ENCODE measurements at places on chromosomes 1 and 21. TPM values are rescaled to one million over a fixed set of nuclear protein-coding genes. Genes with fewer than 3 reads are reported as not detected.

- no peak for DNase-seq
Measured at GRCh38 chr1:22290611-22291010, 147.7 kb upstream of the WNT4 start.

DNA sequence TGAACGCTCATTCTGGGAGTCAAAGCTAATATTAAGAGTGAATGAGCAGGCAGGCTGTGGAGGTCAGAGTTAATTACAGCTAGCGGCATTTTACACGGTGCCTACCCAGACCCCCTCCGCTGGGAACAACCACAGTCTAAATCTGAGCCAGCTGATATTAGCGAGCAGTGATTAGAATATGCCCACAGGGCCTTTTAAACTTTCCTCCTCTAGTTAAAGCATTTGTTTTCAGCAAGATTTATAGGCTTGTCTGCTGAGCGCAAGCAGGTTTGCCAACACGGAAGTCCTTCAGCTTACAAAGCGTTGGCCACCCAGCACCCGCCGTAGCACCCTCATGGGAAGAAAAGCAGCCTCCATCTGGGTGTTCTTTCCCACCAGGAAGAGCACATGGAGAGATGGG, 72.1 kb downstream of the LMX1A start:
- peak; percentile 17 for DNase-seq

Gene DYNLT4
- total RNA-seq, result not detected

DNA sequence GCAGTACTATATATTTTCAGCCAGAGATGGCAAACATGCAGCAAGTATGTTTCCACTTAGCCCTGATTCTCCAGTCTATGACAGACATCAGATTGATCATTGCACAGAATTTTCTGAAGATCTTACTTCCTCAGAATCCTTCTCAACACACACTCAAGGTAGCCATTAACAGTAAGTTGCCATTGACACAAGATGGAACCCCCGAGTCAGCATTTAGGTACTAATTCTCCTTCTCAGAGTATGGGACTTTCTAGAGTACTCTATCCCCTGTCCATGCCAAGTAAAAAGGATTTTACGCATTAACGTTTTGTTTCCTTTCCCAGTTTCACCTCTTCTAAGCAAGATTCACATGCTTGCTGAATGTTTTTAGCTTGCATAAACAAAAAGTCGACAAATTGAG, 63.5 kb downstream of the SGIP1 start:
- DNase-seq, result no peak

Gene CENPS
- total RNA-seq, result 8.2 TPM

DNA sequence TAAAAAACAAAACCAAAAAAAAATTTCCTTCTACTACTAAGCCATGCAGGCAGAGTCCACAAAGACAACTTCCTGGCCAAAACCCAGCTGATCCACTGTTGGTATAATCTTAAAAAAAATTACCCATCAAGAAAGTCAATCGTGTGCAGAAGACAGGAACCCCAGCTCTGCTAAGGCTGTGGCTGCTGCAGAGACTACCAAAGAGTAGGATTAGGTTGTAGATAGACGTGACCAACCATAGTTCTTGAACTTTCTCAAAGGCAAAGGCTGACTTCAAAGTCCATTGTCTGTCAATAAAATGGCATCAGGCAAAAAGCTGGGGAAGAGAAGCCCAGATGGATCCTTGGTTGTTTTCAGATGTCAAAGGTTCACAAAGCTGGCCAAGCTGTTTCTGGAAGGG, 3.4 kb downstream of the PSMB4 start:
- DNase-seq, result no peak

GRCh38 chr1:25439287-25439686, 8.6 kb downstream of the MACO1 start:
- DNase-seq, result no peak

DNA sequence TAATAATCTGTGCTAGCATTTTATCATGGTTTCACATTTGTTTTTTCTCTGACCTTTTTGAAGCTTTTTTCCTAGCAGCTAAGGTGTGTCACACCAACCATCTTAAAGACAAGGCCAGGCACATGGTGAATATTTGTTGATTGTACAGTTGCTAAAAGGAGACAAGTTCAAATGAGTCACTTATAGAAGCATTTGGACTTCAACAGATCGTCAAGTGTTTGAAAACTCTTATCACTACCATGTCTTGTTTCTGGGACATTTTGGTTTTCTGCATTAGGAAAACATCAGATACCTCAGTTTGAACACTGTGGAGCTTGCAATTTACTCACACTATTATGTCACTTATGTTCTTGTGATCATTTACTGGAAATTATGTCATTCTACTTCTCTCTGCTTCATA, 407.3 kb downstream of the USP25 start:
- DNase-seq, result no peak

DNA sequence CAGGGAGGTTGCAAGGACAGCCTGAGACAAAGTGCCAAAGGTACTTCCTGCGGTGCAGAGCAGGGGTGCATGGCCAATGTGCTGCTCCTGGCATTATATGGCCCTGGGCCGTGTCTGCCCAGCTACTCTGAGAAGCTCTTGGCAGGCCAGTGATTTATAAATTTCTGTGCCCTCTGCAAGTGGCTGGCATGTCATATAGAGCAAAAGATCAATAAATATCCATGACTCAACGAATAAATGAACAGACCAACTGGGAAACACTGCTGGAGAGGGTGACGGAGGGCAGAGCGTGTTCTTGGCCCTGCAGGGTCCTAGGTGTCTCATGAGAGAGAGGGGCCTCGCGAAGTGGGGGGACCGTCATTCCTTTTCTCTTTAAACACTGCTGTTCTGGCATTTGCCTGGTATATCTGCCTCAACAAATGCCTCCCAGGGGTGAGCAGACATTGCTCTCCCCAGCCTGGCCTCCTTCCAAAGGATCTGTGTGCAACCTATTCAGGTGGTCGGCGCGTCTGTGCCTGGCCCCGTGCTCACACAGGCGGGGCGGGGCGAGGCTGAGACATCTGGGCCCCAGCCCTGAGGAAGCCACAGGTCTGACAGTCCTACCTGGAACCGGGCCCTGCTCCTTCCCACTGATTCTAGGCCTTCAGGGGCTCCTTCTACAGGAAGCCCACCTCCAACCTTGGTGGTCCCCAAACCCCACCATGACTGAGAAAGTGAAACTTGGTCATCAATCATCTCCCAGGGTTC, 82.3 kb downstream of the MRPL37 start:
- DNase-seq, result no peak

Gene FLG2
- not detected for total RNA-seq

DNA sequence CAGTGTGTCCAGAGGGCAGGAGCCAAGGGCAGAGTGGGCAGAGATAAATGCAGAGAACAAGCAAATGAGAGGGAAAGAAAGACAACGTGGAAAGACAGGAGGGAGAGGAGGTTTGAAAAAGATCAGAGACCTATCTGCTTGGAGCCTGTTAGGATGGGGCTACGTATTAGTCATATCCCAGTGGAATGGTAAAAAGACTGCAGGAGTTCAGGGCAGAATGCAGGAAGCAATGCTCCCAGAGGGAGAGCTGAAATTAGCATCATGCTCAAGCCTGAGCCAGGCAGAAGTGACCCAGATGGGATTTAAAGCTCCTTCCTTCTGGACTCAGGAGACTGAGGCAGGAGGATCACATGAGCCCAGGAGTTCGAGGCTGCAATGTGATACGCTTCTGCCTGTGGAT, 261.3 kb upstream of the CHRM3 start:
- no peak for DNase-seq

Gene RNU1-4
- total RNA-seq, result under 0.01 TPM

Gene ACOT11
- 3.9 TPM for total RNA-seq

GRCh38 chr1:106876384-106876783, 180.1 kb upstream of the PRMT6 start:
- no peak for DNase-seq

GRCh38 chr21:43609501-43610340, 49.6 kb downstream of the HSF2BP start:
- DNase-seq, result peak; percentile 80
